ENCODE measurements at places on chromosomes 12 and 14.

DNA sequence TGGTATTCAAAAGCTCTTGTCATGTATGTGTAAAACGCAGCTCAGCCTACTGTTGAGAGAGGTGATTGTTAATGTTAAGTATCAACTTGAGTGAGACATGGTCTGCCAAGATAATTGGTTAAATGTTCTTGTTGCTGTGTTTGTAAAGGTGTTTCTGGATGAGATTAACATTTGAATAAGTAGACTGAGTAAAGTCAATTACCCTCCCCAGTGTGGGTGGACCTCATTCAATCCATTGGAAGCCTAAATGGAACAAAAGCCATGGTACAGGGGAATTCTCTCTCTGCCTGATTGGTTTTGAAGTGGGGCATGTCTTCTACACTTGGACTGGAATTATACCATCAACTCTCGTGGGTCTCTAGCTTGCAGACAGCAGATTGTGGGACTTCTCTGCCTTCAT, 63.8 kb upstream of the RERGL start:
- DNase-seq, result no peak

DNA sequence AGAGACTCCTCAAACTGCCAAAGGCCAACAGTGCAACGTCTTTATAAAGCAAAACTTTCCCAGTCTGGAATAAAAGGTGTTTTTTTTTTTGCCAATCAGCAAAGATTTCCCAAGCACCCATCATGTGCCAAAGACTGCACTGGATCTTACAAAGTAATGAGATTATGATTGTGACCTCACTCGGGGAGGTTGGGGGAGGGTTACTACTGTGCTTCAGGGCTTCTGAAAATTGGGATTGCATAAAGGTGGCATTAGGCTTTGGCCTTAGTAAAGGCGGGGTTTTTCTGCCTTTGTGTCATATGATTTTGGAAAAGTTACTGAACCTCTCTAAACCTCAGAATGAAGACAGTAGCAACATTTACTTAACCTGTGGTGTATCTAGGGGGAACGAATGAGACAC, 233.8 kb downstream of the DACT1 start:
- no peak for DNase-seq

DNA sequence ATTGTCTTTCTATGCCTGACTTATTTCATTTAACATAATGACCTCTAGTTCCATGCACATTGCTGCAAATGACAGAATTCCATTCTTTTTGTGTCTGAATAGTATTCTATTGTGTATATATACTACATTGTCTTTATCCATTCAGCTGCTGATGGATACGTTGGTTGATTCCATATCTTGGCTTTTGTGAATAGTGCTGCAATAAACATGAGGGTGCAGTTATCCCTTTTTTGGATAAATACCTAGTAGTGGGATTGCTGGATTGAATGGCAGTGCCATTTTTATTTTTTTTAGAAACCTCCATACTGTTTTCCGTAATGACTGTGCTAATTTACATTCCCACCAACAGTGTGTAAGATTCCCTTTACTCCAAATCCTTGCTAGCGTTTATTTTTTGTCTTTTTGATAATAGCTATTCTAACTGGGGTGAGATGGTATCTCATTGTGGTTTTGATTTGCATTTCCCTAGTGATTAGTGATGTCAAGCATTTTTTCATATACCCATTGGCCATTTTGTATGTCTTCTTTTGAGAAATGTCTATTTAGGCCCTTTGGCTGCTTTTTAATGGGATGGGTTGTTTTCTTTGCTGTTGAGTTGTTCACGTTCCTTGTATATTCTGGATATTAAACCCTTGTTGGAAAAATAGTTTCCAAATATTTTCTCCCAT, 2.3 kb downstream of the OAS2 start:
- DNase-seq, result peak; percentile 40

- no peak for DNase-seq
These were observed 7.2 kb downstream of the HSP90AA1 start for GRCh38 chr14:102079700-102079979.

GRCh38 chr14:36020120-36021029, 156.1 kb downstream of the PTCSC3 start:
- no peak for DNase-seq

DNA sequence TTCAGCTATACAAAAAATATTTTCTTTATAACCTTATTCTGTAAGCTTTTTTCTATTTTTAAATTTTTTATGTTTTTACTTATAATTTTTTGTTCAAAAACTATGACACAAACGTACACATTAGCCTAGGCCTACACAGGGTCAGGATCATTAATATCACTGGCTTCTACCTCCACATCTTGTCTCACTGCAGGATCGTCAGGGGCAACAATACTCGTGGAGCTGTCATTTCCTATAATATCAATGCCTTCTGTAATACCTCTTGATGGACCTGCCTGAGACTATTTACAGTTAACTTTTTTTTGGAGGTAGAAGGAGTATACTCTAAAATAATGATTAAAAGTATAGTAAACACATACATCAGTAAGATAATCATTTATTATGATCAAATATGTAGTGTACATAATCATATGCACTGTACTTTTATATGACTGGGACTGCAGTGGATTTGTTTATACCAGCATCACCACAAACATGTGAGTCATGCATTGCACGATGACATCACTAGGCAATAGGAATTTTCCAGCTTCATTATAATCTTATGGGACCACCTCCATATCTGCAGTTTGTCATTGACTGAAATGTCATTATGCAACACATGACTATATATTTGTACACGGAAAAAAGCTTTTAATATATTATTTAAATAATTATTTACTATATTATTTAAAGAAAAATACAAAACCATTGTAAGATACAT, 18.5 kb upstream of the PMCH start:
- no peak for DNase-seq

- no peak for DNase-seq
These were observed 6.2 kb downstream of the SLC41A2 start for GRCh38 chr12:104951759-104952509.

DNA sequence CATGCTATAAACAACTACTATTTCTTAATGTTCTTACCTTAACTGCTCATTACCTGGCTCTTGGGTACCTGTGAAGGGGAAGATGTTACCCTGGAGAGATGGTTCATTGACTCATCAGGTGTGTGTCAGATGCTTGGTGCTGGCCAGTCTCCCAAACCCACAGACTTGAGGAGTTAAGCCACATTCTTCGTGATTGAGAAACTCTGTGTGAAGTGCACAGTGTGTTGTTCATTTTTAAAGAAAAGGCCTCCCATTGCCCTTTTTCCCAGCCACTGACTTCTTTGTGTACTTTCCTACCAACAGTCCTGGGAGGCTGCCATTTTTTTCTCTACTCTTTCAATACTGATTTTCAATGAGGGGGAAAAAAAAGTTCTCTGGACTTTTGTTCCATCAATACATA, 3.2 kb downstream of the MGST1 start:
- DNase-seq, result no peak

DNA sequence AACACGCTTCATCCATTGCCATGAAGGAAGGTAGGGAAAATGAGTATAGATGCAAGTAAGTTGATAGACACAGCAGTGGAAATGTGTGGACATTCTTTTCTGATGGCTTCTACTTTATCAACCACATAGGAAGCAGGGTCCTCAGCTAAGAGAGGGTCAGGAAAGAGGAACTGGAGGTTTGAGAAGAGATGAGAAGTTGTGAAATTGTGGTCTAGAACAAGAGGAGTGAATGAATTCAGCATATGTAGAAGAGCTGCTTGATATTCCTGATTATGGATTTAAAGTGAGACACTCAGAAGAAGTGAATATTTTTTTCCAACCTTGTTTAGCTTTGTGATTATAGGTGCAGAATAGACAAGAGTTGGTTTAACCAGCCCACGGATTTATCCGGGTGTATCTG, 128.5 kb downstream of the SLC15A5 start:
- DNase-seq, result no peak

DNA sequence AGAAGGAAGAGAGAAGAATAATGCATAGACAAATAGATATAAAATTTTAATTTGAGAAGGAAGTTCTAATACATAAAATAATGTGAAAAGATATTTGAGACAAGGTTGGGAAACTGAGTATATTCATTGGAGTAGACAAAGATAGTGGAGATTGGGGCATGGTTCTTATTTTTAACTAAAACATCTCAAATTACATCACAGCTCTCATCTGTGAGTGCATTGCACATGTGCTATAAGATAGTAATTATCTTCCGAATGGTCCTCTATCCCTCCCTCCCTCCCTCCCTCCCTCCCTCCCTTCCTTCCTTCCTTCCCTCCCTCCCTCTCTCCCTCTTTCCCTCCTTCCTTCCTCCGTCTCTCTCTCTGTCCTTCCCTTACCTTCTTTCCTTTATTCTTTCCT, 1104.0 kb upstream of the FLRT2 start:
- no peak for DNase-seq

All from naive thymus-derived CD8-positive, alpha-beta T cell (primary cell).